Hepatic stellate cell (primary cell): ENCODE measurements at places on chromosomes 4 and X.

GRCh38 chr4:105671301-105671700 lies 37.2 kb downstream of the INTS12 start:
- no peak for DNase-seq

DNA sequence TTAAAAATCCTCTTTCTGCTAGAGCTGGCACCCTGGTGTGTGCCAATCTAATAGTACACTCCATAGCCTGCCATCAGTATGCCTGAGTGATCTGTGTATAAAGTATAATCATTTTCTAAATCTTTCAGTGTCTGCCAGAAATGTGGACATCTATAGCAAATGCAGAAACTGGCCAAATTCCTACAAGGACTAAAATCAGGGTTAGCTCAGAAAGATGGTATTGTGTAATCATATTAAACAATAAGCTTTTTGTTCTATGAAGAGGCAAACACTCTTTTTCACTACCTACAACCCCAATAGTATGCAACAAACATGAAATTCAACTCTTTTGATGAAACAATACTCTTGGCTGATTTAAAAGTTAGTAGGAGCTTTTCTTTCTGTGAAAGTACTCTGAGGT lies 7.7 kb upstream of the TXLNG start:
- DNase-seq, result no peak

DNA sequence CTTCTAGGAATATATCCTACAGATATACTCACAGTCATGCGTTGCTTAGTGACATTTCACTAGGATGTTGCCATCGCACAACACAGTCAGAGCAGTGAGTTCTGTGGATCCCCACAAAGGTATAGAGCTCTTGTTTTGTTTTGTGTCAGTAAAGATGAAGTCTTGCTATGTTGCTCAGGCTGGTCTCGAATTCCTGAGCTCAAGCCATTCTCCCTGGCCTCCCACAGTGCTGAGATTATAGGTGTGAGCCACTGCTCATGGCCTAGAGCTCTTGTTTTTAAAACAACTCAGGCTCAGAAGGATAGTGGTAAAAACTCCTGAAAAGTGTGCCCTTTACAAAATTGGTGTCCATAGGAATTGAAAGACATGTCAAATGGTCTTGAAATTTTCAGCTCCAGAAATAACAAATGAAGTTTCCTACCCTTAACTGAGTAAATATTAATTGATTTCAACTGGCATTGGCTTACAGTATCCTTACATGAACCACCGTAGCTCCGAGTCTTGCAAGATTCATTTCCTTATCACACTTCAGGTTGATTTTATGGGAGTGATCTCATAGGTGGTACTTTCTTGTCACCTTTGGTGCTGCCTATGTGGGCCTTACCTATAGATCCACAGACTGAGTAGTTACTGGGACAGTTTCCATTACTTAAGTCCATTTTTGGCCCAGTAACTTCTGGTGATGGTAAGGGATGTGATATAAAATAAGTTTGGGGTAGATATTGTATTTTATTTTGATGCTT lies 3.6 kb downstream of the CWH43 start:
- no peak for DNase-seq

DNA sequence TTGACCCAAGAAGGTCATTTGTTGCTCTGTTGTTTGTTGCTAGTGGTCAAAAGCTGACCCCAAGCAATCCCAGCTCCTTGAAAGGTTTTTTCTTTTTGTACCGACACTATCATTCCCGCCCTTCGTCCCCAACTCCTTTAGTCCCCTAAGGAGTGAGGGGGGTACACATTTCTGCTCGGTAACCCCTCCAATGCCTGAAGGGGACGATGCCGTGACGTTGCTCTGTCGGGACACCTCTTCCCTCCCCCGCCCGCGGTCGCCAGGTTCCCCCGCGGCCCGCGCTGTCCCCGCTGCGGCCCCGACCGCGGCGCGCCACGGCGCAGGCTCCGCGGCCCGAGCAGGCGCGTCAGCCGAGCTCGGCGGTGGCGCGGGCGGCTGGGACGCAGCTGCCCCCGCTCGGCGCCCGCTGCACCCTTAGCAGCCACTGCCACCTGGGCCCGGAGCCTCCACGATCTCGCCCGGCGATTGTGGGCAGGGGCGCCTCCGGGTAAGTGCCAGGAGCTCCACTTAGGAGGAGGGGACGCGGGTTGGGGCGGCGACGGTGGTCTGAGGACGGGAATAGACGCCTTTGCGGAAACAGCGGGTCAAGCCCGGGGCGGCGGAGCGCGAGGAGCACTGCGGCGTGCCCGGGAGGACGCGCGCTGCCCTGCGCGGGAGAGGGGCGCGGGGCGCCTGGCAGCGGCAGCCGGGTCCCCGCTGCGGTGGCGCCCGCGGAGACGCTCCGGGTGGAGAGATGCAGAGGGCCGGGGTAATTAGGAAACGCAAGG lies at the start of gene GLRB:
Gene GLRB, plus strand, starts transcription at position 340 of the 767 bp plus-strand sequence. CDS start 1,875 bp downstream, outside the sequence.
- DNase-seq, result peak; percentile 49

DNA sequence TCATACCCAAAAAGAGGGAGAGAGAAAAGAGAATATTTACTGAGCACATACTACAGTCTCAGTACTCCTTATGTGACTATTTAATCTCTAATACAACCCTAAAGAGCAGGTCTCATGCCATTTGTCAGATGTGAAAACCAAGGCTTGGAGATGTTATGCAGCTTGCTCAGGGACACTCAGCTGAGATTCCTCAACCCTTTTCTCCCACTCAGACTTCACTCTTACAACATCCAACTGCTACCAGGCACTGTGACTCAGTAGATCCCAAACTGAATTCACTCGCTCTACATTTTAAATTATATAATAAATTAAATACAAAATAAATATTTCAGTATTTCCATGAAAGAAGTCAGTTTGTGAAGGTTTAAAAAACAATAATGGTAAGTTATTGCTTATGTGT lies 53.7 kb downstream of the TSPAN5 start:
- no peak for DNase-seq

DNA sequence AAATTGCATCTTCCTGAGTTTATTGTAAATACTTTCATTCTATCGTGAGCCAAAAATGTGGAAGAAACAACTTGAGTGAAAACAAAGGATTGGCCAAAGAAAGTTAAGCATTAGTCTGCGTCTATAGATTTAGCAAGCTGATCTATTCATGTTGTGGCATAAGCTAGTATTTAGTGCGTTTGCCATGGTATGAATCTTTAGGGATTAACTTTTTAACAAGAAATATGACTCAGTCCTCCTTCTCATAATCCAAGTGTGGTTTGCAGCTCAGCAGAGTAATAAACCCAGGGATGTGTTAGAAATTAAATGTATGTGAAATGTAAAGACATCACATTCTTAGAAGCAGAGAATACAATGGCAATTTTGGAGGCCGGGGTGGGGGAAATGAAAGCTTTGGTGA lies 1110.9 kb downstream of the NLGN4X start:
- DNase-seq, result no peak

DNA sequence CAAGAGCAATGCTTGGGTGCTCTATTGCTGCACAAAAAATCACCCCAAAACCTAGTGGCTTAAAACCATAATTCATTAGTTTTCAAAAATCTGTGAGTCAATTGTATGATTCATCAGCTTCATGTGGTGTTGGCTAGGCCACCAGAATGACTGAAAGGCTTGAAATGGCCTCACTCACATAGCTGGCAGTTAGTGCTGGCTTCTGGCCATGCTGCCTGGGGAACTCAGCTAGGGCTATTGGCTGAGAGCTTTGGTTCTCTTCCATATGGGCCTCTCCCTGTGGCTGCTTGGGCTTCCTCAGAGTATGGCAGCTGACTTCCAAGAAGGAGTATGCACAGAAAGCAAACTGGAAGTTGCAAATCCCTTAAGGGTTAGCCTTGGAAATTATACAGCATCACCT lies 3.1 kb upstream of the MTMR1 start:
- peak; percentile 63 for DNase-seq

DNA sequence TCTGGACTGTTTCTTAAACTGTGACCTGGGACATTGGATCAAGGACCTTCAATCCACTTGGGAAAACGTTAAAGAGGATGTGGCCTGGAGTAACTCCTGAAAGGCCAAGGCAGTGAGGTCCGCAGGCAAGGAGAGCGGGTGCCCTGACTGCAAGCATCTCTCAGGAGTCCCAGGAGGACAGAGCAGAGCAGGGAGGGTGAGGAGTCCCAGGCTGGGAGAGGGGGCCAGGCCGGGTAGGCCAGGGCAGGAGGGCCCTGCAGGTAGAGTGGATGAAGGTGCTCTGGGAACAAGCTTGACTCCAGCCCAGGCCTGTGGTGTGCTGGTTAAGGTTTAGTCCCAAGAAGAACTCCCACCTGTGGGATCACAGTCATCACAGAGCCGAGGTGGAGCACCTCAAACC lies 13.8 kb downstream of the PNMA6E start:
- no peak for DNase-seq

GRCh38 chr4:35695421-35695820 lies 548.9 kb downstream of the ARAP2 start:
- no peak for DNase-seq

- DNase-seq, result no peak
These were observed 368.5 kb downstream of the PCDH7 start for GRCh38 chr4:31088600-31089230.

GRCh38 chr4:164734484-164734883 lies 19.4 kb upstream of the SMIM31 start:
- DNase-seq, result no peak

DNA sequence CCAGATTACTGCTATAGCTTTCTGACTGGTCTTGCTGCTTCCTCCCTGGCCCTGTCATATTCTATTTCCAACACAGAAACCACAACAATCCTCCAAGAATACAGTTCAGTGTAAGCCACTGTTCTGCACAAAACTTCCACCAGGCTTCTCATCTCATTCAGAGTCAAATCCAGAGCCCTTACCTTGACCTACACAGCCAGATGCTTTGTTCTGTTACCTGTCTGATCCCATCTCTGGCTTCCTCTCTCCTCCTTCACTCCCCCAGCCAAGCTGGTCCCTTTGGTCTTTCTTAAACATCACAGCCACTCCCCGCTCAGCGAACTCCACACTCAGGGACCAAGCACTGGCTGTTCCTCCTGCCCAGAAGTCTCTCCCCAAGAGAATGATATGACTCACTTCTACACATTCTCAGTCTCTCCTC lies 84.8 kb upstream of the BMP2K start:
- no peak for DNase-seq

GRCh38 chrX:9195199-9195880 lies 161.4 kb upstream of the FAM9B start:
- DNase-seq, result no peak

DNA sequence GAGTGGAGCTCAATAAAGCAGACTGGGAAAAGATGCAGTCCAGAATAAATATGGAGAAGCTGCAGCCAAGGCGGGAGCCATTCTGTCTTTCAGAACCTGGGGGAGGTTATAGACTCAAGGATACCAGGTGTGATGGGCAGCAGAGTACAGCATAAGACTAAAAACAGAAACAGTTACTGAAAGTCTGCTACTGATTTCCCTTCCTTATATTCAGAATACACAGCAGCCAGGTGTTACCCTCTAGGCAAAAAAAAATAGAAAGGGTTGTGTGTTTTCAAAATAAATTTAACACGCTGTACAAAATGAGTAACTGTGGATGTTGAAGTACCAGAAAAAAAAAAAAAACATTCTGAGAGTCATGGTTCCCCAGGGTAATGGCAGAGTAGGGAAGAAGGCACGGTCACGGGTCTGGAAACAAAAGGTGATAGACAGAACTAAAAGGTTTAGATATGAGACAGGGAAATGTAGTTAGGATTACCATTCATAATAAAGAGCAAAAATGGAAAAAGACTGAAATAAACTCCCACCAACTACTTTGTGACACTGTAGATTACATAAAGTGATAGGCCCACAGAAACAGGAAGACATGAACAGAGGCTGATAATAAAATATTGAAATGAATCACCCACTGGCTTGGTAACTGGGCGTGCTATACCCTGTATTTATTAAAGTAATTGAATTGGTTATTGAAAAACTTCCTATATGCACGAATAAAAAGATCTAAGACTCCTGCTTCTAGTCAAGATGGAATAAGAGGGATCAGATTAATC lies 10.8 kb upstream of the HHIP start:
- no peak for DNase-seq

GRCh38 chr4:104490096-104490769 lies 4.5 kb downstream of the CXXC4 start:
- no peak for DNase-seq

- DNase-seq, result no peak
These were observed 390.1 kb downstream of the ANKRD50 start for GRCh38 chr4:124322234-124323065.

DNA sequence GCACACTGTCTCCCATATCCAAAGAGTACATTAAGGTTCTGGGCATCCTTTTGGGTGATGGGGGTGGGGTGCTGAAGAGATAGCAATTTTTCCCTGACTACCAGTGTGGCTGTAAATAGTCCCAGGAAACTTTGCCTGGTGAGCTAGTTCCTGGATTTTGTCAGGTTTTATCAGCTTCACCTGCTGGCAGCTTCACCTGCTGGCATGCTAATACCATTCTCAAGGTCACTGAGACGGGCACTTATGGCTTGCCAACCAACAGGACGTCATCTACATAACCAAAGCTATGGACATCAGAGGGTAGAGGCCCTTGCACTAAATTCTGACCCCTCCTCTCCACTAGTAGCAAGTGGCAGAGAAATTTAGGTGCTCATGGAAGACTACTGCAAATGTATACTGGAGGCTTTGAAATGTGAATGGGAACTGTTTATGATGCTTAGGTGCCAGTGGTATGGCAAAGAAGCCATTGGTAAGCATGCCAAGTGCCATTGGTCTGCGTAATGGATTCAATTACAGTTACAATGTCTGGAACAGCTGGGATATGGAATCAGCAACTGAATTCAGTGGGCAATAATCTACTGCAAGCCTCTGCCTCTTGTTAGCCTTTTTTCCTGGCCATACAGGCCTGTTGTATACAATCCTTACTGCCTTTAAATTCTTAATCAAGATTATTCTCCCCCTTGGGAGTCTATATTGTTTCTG lies 71.6 kb upstream of the SH3RF1 start:
- no peak for DNase-seq

DNA sequence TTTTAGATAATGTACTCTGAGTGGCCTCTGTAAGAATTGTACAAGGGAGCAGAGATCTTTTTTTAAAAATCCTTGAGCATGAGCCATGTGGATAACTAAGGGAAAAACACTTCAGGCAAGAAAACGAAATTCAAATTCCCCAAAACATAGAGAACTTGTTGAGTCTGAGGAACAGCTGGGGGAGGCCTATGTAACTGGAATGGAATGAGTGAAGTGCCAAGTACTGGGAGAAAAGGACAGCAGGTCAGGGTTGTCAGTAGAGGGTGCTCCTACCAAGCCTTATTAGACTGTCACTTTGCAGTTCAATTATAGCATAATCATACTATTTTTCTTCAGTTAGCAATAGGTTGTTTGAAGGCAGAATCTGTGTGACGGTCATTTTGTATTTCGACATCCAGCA lies 135.1 kb downstream of the ARHGAP6 start:
- DNase-seq, result no peak

DNA sequence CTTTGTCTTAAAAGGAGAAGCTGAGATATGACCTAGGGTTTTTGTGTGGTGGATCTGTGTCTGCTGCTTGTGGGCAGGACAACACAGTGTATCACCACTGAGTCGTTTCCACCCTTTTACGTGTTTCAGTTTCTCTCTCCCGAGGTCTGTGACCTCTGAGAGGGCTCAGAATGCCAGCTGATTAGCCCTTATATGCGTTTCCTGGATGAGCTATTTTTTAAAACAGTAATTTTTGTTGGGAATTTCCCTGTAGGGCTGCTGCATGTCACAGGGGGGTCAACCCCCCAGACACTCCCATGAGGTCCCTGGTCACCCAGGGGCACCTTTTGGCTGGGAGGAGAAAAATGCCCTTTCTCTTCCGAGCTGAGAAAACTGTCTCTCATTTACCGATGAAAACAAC lies 170.4 kb upstream of the CASK start:
- DNase-seq, result no peak
